ENCODE measurements at places on chromosomes 6 and 20.

GRCh38 chr20:14716351-14716801 lies 379.0 kb upstream of the FLRT3 start:
- no peak for DNase-seq

- no peak for DNase-seq
Measured at GRCh38 chr6:156437121-156437879, 339.9 kb upstream of the ARID1B start.

DNA sequence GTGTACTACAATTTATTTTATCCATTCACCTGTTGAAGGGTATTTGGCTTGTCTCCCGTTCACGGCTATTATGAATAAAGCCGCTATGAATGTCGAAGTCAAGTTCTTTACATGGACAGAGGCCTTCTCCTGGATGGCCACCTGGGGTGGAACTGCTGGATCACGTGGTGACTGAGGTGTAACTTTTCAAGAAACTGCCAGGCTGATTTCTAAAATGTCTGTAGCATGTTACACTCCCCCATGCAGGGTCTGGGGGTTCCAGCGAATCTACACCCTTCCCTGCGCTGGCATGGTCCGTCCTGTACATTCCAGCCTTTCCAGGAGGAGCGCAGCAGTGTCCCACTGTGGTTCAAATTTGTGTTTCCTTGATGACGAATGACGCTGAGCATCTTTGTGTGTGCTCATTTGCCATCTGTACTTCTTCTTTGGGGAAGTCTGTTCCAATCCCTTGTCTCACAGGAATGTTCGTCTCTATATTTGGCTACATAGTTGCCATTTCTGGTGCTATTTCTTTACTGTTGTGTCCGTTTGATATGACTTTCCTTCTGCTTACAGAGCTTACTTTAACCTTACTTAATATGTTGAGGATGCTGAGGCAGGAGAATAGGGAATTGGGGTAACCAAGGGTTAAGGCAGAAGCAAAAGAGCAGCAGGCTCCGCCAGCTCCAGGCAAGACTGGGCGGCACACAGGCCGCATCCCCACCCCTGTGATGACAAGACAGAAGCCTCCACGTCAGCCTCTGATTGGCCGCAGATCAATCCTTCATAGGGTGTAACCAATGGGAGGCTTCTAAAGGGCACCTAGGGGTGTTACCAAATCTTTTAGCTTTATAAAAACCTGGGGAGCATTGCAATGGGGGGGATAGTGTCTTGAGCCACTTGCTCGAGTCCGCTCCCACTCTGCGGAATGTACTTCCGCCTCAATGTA lies 106.6 kb downstream of the TAF4 start:
- DNase-seq = no peak

DNA sequence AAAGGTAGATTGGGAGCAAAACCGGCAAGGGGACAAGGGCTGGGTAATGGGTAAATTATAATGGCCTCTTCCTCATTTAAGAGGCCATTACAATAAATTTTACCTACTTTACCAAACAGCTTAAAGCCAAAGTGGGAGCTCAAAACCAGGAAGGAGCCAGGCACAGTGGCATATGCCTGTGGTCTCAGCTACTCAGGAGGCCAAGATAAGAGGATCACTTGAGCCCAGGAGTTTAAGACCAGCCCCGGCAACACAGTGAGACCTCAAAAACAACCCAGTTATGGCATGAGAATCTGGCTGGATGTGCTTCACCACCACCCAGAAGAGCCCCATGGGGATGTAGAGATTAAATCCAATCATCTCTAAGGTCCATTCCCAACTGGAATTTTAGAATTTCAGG lies 52.9 kb upstream of the TAF8 start:
- DNase-seq = no peak

- DNase-seq = no peak
Measured at GRCh38 chr6:74879976-74880375, 325.9 kb downstream of the COL12A1 start.

GRCh38 chr6:39416026-39416425 lies 93.5 kb upstream of the KCNK16 start:
- DNase-seq = no peak

DNA sequence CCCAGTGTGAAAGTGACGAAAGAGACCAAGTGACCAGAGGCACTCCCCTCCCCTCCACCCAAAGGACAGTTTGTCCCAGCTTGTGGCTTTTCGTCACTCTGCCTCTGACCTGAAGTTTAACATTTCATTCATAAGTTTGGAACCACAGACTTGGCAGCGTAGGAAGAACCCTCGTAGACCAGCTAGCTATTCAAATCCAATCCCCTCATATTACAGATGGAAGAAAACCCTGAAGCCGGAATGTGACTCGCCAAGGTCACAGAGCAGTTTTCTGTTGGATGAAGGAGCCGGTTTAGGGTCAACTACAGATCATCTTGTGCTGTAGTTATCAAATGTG lies 3.9 kb upstream of the SYS1 start:
- DNase-seq = no peak

DNA sequence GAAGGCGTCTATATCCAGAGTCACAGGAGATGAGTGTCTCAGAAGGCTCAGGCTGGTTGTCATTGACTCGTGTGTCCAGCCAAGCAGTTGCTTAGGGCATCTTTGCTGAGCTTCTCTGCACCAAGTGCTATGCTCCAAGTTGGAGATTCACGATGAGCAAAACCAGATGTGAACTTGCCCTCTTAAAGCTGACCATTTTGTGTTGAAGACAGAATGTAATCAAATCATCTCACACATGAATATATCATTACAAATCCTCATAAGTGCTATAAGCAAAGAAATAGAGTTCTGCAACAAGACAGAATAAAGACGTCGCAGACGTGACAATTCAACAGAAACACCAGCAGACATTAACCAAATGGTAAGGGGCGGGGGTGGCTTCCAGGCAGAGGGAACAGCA lies 103.9 kb downstream of the ALDH8A1 start:
- no peak for DNase-seq

GRCh38 chr6:23547851-23548250 lies 578.2 kb upstream of the NRSN1 start:
- no peak for DNase-seq

DNA sequence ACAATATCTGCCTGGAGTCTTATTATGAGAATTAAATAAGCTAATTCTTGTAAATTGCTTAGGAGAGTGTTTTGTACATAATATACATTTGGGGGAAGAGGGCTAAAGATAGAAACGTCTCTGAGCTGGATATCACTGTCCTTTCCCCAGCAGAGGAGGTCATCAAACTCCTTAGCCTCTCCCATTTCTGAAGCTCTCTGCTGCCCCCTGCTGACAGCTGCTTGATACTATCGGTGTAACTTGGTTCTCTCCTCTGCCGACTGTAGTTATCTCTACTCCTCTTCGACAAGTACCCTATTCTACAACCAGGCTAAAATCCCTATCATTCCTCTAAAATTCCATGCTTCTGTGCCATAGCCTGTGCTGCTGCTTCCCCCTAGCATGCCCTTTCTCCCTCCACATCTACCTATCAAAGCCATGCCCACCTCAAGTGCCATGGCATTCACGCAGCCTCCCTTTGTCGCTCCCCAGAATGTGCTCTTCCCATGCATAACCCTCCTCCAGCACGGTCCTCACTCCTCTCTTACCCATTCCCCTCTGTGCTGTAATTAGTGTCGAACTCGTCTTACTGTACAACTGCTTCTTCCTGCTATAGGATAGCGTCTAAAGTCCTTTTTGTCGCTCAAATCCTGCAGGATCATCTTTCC lies 101.2 kb downstream of the EPM2A start:
- peak; percentile 65 for DNase-seq

DNA sequence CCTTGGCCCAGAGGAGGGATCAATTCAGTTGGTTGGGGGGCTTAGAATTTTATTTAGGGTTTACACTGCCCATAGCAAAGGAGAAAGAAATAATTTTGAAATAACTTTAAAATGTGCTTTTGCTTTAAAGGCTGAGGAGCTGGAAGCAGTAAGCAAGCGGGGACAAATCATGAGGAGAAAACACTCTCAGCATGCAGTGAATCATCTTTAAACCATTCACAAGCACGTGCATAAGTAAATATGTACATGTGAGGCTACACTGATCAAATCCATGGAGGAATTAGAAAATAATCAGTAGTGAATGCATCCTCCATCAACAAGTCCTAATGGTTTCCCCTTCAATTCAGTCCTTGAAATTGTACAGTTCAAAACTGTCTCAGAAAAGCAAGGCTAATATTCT lies 181.0 kb downstream of the MTFR2 start:
- DNase-seq = no peak

- DNase-seq = no peak
Measured at GRCh38 chr6:15631432-15631831, 31.4 kb downstream of the DTNBP1 start.

GRCh38 chr6:47674673-47675072 lies 23.7 kb upstream of the ADGRF4 start:
- DNase-seq = no peak

GRCh38 chr20:33337119-33337518 lies 54.1 kb downstream of the BPIFB1 start:
- no peak for DNase-seq

GRCh38 chr6:167211881-167212712 lies 54.3 kb upstream of the GPR31 start:
- DNase-seq = no peak

DNA sequence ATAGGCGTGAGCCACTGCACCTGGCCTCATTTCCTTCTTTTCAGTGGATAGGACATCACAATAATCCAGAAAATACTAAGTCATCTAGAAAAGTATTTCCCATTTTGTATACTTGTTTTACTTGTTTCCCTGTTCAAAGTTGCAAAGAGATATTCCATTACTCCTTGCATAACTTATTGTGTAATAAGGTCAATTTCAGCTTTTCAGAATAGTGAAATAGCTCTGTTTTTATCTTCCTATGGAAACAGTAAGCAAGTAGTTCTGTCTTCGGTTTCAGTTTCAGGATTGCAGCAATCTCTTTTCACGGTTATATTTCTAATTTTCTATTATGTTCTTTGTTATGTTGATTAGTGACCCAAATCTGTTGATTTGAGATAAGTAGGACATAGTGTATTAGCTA lies 6.0 kb downstream of the STX11 start:
- no peak for DNase-seq

DNA sequence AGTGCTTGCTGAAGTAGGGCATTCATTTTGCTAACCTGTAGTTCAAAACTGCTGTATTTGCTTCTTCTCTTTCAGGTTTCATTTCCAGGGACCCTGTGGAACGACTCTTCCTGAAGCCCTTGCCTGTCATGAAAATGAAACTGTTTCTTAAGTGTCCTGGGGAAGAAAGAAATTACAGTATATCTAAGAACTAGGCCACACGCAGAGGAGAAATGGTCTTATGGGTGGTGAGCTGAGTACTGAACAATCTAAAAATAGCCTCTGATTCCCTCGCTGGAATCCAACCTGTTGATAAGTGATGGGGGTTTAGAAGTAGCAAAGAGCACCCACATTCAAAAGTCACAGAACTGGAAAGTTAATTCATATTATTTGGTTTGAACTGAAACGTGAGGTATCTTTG lies 3.4 kb upstream of the NOL7 start:
- DNase-seq = peak; percentile 52

DNA sequence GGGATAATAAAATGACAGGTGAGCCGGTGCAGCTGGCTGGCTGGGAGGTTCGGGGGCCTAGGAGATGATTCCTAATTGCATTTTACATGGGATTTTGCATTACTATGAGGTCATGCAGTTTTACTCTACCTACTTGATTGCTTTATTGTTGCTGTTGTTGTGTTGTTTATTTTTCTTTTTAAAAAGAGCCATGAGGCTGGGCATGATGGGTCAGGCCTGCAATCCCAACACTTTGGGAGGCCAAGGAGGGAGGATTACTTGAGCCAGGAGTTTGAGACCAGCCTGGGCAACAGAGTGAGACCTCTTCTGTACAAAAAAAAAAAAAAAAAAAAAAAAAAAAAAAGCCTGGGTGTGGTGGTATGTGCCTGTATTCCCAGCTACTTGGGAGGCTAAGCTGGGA lies 104.8 kb downstream of the GJA1 start:
- no peak for DNase-seq

DNA sequence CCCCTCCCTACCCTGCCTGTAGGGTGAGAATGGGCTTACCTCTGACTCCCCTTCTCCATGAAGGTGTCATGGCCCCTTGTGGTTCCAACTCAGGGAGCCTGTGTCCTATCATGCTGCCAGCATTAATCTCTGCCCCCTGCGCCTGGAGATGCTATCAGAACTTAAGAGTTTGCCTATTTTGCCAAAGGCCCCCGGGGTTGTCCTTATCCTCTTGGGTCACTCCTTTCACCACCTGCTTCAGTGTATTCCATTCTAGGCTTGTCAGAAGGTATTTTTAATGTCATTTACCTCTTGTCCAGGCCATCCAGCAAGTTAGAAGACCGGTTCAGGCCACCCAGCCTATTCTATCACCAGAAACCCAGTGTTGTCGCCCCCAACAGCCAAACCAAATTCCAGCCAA lies 10.5 kb downstream of the RRBP1 start:
- DNase-seq = no peak

GRCh38 chr6:139027620-139028182 lies 844 bp upstream of the ABRACL start:
- DNase-seq = peak; percentile 61

DNA sequence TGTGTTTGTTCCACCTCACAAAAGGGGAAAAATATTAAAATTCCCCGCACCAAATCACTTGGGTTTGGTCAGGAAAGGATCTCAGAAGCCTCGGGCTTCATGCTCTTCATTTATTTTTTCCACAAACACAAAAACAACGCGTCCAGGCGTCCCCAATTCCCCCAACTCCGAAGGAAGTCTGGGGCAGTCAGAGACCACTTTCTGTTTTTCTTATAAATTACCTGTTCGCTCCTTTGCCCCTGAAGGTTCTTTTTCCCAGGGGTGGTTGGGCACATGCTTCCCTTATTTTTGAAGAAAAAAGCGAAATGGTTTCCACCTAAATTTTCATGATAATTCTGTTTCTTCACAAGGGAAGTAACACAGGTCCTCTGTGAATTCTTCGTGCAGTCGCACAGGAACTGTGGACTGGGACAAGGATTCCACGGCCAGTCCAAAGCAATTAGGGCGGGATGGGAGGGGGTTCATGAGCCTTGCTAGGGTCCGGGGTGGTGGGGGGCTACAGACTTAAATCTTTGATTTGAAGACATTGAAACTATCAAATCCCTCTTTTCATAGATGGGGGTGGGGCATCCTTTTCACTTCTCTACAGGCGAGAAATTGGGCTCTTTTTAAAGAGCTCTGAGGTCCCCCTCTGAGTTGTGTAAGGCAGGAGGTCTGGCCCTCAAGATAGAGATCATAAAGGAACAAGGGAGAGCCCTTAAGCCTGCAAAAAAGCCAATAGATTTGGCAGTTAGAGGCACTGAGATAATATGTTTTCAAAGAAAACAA lies 30.5 kb upstream of the HFE start:
- no peak for DNase-seq

- DNase-seq = no peak
Measured at GRCh38 chr20:48685300-48685699, 142.5 kb downstream of the PREX1 start.

- DNase-seq = peak; percentile 64
Measured at GRCh38 chr20:63006540-63007359, at the start of gene BHLHE23. BHLHE23 (minus strand) TSS chr20:63006964; CDS start chr20:63006774, 190 bp downstream.

GRCh38 chr6:47106721-47107197 lies 64.6 kb upstream of the ADGRF1 start:
- peak; percentile 23 for DNase-seq

Measured in common myeloid progenitor, CD34-positive (primary cell).